ENCODE measurements at places on chromosomes 3 and 15. TPM values are rescaled to one million over a fixed set of nuclear protein-coding genes. Genes with fewer than 3 reads are reported as not detected.

The OSTN gene
- not detected for total RNA-seq

The GOLGA8T gene
- total RNA-seq, result not detected

The OR5H2 gene
- not detected for total RNA-seq

The CP gene
- not detected for total RNA-seq

The COL8A1 gene
- total RNA-seq, result 56.4 TPM

The SEMA6D gene
- 2.9 TPM for total RNA-seq

The GP9 gene
- total RNA-seq, result not detected

The ACAD11 gene
- 31.2 TPM for total RNA-seq

The LDHAL6B gene
- not detected for total RNA-seq

The BFSP2 gene
- not detected for total RNA-seq

The SST gene
- total RNA-seq, result not detected

The CAMKV gene
- not detected for total RNA-seq

The FETUB gene
- not detected for total RNA-seq

The LSAMP gene
- not detected for total RNA-seq

The AADACL2 gene
- total RNA-seq, result not detected

The PLA2G4D gene
- total RNA-seq, result 0.08 TPM

The PLAAT1 gene
- 0.19 TPM for total RNA-seq

The SLC12A1 gene
- total RNA-seq, result not detected

The SLC22A14 gene
- not detected for total RNA-seq

The PIK3CA gene
- 9.4 TPM for total RNA-seq

The KCNAB1 gene
- not detected for total RNA-seq

The HDDC3 gene
- 18.8 TPM for total RNA-seq

The IL20RB gene
- 175 TPM for total RNA-seq

The PDZRN3 gene
- total RNA-seq, result 4.2 TPM

The CPLX3 gene
- not detected for total RNA-seq

The RGMA gene
- total RNA-seq, result 0.55 TPM

The IL17RC gene
- total RNA-seq, result 29.7 TPM
